ENCODE measurements at places on chromosomes 12 and 14.

DNA sequence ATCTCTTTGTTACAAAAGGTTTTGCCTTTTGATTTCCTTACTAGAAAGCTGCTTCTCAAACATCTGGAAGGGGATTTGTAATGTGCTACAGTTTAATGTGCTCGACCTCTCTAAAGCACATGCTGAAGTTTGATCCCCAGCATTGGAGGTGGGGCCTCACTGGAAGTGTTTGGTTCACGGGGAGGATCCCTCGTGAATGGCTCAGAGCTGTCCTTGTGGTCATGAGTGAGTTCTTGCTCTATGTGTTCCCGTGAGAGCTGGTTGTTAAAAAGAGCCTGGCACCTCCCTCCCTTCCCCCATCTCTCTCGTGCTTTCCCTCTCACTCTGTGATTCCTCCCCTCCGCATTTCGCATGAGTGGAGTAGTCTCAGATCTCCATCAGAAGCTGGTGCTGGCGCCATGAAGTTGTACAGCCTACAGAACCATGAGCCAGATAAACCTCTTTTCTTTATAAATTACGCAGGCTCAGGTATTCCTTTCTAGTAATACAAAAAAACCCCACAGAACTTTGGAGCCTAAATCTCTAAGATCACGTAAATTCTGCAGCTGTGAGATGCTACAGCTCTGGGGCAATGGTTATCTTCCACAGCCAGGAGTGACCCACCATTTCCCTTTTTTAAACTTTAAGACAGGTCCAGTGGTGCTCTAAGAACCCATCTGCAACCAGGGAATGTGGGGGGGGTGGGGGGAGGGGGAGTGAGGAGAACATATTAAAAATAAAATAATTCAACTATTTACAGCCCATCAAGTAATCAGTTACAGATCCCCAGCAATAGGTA lies 214.4 kb downstream of the FOXN3 start:
- no peak for DNase-seq

DNA sequence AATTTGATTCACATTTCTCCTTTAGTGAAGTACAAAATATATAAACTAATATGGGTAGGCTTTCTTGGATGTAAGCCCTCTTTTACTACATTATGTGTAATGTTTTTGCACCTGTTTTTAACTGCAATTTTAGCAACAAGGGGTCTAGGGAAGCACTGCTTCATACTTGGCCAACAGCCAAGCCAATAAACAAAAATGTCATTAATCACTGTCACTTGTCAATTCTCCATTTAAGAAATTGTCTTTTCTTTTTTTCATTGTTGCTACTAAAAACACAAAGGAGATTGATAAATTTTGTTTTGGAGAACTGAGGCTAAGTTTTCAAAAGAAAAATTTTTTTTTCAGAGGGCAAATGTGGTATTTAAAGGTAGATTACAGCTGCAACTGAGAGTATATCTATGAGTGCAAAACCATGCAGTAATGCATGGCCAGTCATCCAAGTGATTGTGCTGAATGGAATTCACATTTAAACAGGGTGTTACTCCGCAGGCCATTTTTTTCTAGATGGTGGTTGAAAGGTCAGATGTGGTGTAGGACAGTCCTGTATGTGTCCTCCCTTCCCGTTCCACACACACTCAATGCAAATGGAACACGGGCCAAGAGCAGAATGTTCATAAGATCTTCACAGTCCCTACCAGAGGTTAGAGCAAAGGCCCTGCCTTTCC lies 503.0 kb upstream of the LMO3 start:
- peak; percentile 57 for DNase-seq

DNA sequence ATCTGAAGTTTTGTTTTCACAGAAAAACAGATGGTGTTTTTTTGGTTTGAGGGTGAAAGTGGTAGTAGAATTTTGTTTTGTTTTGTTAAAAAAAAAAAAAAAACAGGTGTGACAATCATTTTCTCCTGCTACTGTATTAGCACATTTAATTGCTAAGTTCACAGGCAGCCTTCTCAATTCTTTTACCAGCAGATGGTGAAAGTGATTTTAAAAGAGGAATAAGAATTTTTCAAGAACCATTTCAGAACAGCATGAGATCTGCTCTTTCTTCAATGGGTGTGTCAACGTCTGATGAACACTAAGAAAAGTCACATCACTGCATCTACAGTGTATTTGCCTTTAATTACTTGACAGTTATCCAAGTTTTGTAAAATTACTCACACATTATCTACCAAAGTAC lies 303.7 kb upstream of the USP15 start:
- DNase-seq, result no peak

DNA sequence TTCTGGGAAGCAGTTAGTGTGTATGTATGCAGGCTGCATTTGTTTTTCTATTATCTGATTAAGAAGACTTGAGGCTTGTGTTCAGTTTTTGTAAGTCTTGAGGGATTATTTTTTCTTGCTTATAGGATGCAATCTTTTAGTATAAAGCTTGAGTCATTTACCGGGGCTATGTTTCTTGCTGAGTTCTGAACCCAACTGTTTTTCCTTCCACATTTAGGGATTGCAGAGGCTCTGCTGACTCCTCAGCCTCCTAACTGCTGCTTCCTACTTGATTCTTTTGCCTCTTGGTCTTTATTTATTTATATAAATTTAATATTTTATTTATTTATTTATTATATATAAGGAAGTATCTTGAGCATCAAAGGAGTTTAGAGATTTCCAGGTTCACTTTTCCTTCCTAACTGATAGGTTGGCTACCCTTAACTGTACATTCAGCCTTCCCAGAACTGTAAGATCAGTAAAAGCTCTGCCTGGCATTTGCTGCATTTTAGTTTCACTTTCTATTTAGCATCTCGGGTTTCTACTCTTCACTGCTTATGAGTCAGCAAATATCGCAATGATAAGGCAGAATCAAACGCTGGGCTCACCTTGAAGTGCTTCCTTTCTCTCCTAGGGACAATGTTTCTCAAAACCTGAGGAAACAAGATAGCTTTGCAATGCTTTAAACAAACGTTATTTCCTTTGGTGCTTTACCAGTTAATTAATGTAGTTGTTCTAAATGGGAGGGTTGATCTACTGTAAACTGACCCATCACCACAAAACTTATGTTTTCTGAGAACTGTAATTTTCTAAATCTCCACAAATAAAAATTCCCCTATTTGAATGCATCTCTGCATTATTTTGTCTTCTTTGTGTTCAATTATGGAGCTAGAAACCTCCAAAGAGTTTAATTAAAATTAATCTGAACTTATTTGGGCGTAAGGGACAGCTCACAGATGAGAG lies 1183.7 kb upstream of the TMEM132C start:
- peak; percentile 54 for DNase-seq

- DNase-seq, result no peak
Measured at GRCh38 chr12:26805401-26805971, 27.5 kb downstream of the ITPR2 start.

DNA sequence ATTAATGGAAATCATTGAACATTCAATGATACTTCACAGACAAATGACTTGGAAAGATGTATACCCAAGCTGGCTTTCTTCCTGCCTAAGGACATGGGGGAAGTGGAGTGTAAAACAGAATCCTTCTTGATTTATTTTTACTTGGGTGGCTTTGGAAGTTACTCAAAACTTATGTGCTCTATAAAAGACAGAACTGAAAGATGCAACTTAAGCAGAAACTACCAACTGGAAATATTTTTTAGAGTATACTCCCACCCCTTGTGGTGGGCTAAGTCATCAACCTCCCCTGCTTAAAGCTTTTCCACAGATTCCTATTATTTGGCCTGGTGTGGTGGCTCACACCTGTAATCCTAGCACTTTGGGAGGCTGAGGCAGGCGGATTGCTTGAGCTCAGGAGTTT lies 126.0 kb upstream of the ATP2B1 start:
- DNase-seq, result no peak

- no peak for DNase-seq
Measured at GRCh38 chr14:64800000-64800399, 79.7 kb downstream of the SPTB start.

DNA sequence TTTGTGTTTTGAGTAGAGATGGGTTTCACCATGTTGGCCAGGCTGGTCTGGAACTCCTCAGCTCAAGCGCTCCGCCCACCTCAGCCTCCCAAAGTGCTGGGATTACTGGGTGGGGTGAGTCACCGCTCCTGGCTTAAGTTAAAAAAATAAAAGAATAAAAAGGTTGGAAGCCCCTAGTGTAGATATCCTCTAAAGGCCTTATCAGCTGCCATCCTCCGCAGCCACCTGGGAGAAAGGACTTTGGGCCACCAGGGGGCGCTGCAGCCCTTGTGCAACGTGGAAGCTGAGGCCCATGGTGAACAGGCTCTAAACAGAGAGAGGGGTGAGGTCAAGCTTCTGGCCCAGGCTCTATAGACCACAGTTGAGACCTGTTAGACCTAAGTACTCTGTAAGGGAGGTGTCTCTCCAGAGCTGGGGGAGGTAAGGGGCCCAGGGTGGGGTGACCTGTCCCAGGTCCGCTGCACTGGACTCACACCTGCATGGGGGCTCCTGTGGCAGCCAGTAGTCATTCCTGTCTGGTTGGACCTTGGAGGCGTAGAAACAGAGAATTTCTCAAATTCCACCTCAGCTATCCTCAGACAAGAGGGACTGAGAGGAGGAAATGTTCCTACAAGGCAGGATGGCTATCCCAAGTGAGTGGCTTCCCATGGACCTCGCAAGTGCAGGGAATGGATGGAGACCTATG lies 14.0 kb upstream of the RACGAP1 start:
- DNase-seq, result no peak

DNA sequence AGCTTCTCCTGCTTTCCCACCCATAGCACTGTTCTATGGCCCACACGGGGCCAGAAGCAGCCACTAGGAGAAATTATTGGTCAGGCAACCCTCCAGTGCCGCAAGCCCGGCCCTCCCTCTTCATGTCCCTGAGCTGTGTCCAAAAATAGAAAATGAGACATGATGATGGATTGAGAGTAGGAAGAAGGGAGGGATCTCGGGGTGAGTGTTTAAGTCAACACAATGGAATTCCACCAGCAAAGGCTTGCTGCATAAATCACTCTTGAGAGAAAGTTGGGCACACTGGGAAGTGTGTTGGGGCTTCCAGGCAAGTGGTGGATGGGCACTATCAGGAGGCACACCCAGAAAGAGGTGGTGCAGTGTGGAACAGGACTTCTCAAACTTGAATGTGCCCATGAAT lies 94.2 kb downstream of the LLPH start:
- no peak for DNase-seq

- DNase-seq, result no peak
Measured at GRCh38 chr12:105226219-105226618, 9.8 kb downstream of the APPL2 start.

DNA sequence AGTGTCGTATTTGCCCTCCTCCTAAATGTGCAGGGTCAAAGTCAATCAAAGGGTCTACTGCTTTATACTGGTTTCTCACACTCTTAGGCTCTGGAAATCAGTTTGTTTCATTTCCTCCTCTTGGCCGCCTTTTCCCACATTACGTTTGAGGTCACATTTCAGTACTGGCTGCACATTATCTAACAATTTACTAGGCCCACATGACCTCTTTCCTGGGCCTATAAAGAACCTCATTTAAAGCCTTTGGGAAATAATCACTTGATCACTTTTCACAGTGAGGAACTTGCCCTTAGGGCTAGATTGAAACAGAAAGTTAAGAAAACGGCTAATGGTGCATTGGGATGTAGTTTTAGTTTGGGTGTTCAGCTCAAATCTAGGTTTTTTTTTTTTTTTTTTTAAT lies 497.5 kb downstream of the RERGL start:
- DNase-seq, result no peak

GRCh38 chr12:107126796-107127481 lies 33.6 kb upstream of the CRY1 start:
- peak; percentile 78 for DNase-seq

- DNase-seq, result no peak
Measured at GRCh38 chr12:72141381-72141780, 130.8 kb upstream of the TRHDE start.

DNA sequence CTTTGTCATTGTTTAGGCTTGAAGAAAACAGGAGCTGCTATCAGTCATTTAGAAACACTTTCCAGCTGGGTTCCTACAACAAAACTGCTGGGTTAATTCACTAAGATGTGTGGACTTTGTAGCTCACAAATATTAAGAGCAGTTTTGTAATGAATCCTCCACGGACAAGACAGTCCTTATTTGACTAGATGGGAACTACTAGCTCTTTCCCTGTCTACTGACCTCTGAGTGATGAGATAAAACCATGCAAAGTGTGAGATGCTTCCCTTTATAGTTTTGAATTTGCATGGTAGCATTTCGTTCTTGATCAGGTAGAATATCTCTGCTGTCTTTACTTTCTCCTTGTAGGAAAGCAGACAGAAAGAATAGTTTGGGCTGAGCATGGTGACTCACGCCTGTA lies 72.9 kb upstream of the STXBP6 start:
- no peak for DNase-seq

DNA sequence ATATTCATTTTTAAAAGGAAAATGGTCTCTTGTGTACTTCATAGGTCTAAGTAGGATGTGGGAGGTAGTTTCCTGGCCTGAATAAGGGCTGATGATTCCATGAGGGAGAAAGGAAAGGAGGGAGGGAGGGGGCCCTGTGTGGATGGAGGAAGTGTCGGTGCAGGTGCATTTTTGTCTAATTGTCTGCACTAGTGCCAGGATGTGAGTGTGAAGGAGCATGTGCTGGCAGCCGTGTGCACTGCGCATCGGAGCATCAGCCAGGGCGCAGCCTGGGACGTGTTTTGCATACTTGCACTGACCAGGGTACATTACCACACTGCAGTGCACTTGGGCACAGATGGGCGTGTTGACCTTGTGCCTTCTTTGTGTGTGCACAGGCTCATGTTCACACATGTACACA lies 29.2 kb downstream of the SMUG1 start:
- no peak for DNase-seq

DNA sequence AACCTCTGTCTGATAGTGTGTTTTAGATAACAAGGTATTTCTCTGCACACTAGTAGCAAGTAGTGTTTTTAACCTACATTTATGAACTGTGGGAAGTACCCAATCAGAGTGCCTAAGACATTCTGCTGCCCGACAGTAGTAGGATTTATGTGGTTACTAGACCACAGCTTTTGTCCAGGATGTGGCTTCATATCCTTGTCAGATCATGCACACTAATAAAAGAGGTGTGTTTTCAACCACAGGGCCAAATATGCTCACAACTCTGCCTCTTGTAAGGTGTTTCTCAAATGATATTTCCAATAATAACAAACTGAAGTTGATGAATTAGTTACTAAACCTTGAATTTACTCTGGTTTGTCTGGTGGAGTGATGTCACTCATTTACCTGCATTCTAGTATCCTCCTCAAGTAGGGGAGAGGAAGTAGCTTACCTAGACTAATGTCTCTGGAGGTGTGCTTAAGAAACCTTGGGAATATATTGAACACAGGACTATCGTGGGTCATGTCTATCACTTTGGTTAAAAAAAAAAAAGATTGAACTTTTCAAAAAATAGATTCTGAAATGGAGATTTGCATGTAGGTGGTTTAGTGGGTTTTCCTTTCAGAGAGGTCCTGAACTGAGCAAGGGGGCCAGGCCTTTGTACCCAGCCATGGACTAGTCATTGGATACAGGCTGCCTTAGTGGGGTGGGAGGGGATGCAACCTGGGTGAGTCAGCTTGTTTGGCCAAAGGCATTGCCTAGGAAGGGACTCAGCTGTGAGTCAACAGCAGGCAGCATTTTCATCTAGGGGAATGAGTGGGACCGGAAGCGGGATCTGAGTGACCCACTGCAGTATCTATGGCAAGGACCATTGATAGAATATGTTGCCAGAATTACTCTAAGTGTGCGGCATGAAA lies 14.1 kb downstream of the FBXW8 start:
- no peak for DNase-seq

GRCh38 chr14:53564870-53565269 lies 391.8 kb downstream of the BMP4 start:
- no peak for DNase-seq

GRCh38 chr12:53543539-53543938 lies 36.3 kb upstream of the NPFF start:
- DNase-seq, result peak; percentile 42

- DNase-seq, result no peak
Measured at GRCh38 chr12:66683822-66684221, 4.9 kb upstream of the GRIP1 start.

- no peak for DNase-seq
Measured at GRCh38 chr14:58535044-58535443, 102.7 kb upstream of the DACT1 start.

All from NCI-H2081 treated with DMSO at 0.1 percent for 48 hours (cell line).